A549 treated with CORT108297 at 1 μM for 4 hours (cell line): ENCODE measurements at places on chromosomes 4 and X. TPM values are rescaled to one million over a fixed set of nuclear protein-coding genes. Genes with fewer than 3 reads are reported as not detected.

Gene GSX2
- total RNA-seq: not detected in 5 replicates

Gene IL2
- total RNA-seq: not detected in 5 replicates

Gene CXCL5
- total RNA-seq: 41.0 to 54.6 TPM (median 48.6 TPM) in 5 replicates

Gene CFAP47
- total RNA-seq: not detected in 5 replicates

Gene FABP2
- total RNA-seq: not detected in 5 replicates

Gene TMEM131L
- 4.4 to 6.1 TPM (median 5.3 TPM) in 5 replicates for total RNA-seq

Gene FGFBP2
- 0.06 to 0.15 TPM (median 0.10 TPM) in 3 of 5 replicates, not detected in the others for total RNA-seq

Gene IL15
- total RNA-seq: 10.1 to 14.3 TPM (median 12.0 TPM) in 5 replicates

Gene TRIML1
- total RNA-seq: 0.07 to 0.08 TPM in 2 of 5 replicates, not detected in the others

Gene PROM1
- total RNA-seq: 0.06 to 0.29 TPM (median 0.09 TPM) in 5 replicates

Gene CLIC2
- 0.07 to 0.12 TPM (median 0.08 TPM) in 5 replicates for total RNA-seq

Gene PTCHD1
- not detected in 5 replicates for total RNA-seq

Gene GYPA
- total RNA-seq: not detected in 5 replicates

Gene MEPE
- not detected in 5 replicates for total RNA-seq

Gene ADAMTS3
- 0.02 TPM in 1 of 5 replicates, not detected in the others for total RNA-seq

Gene SCML1
- total RNA-seq: 5.7 to 6.2 TPM (median 5.9 TPM) in 5 replicates

Gene GALNTL6
- 0.05 to 0.08 TPM (median 0.07 TPM) in 5 replicates for total RNA-seq

Gene GIMD1
- total RNA-seq: not detected in 5 replicates

Gene GRIA3
- total RNA-seq: not detected in 5 replicates

Gene UCP1
- 0.07 TPM in 1 of 5 replicates, not detected in the others for total RNA-seq

Gene MAGIX
- total RNA-seq: 1.7 to 4.5 TPM (median 3.3 TPM) in 5 replicates

Gene EFHC2
- 0.17 to 0.29 TPM (median 0.21 TPM) in 5 replicates for total RNA-seq

Gene GAGE2A
- not detected in 5 replicates for total RNA-seq

Gene SMR3B
- not detected in 5 replicates for total RNA-seq

Gene MAGEA9
- total RNA-seq: not detected in 5 replicates

Gene ARSJ
- total RNA-seq: 4.2 to 5.5 TPM (median 4.6 TPM) in 5 replicates

Gene PRKG2
- total RNA-seq: 0.76 to 1.1 TPM (median 0.81 TPM) in 5 replicates

Gene AKAP14
- total RNA-seq: not detected in 5 replicates

Gene DCAF8L2
- not detected in 5 replicates for total RNA-seq

Gene PRR32
- not detected in 5 replicates for total RNA-seq

Gene LRP2BP
- 0.08 to 0.18 TPM (median 0.10 TPM) in 5 replicates for total RNA-seq

Gene NDP
- not detected in 5 replicates for total RNA-seq

Gene MAGEA10
- total RNA-seq: 0.05 to 0.13 TPM (median 0.08 TPM) in 4 of 5 replicates, not detected in the other

Gene DMP1
- not detected in 5 replicates for total RNA-seq

Gene DUSP21
- total RNA-seq: not detected in 5 replicates

Gene PABPC4L
- total RNA-seq: 0.06 to 0.09 TPM (median 0.09 TPM) in 5 replicates

Gene CT55
- total RNA-seq: not detected in 5 replicates

Gene SLC6A14
- not detected in 5 replicates for total RNA-seq

Gene SULT1E1
- not detected in 5 replicates for total RNA-seq

Gene GYG2
- 3.0 to 5.0 TPM (median 4.5 TPM) in 5 replicates for total RNA-seq
